ENCODE measurements at places on chromosomes 5 and 9.

DNA sequence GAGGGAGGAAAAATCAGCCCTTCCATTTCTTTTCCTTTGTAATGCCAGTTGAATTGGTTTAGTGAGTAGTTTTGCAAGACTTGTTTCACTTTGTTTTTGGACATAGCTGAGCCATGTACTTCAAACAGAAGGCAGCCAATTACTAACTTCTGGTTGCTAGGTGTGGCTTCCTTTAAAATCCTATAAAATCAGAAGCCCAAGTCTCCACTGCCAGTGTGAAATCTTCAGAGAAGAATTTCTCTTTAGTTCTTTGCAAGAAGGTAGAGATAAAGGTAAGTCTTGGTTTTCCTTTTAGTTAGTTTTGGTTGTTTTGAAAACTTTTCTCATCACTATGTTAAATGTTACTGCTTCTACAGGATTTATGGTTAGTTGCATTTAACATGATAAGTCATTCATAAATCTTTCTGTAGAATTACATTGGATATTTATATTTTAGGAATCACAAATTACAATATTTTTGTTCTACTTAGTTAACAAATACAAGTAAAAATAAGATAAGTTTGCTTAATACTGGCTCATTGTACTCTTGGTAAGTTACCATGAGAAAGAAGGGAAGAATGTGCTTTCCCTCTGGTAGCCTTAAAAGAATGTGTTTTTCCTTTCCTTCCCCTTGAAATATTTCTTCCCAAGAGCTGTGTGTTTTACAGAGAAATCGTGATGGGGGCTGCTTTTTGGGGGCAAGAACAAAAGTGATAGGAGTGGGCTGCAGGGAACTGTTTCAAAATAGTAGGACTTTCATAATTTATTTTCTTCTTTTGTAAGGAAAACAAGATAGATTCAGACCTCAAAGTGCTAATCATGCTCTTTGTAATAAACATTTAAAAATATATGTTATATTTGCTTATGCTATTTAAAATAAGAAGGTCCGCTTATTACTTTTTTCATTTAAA lies at the start of gene ANXA1:
TSS of gene ANXA1 (plus strand) at position 213 of the 890 bp plus-strand sequence. CDS start 6,671 bp downstream, outside the sequence.
- DNase-seq: no peak

DNA sequence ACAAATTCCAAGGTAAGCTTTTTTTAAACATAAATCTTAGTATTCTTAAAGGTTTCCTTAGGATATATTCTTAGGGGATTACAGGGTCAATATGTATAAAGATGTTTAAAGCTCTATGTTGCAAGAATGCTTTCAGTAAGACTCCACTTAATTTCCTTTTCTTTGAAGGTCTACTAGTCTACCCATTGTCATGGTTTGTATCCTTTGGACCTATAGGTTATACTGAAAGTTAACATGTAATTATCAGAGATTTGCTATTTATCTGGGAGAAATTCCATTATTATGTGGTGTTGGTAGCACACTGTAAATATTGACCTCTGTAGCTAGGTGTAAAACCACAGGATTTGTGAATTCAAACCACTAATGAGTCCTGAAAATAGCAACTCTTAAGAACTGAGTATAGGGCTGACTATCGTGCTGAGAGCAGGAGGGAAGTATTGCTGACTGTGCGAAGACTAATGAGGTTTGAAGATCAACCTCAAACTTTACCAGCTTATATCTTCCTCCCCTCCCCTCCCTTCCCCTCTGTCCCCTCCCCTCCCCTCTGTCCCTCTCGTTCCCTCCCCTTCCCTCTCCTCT lies 85.6 kb downstream of the GADD45G start:
- no peak for DNase-seq

DNA sequence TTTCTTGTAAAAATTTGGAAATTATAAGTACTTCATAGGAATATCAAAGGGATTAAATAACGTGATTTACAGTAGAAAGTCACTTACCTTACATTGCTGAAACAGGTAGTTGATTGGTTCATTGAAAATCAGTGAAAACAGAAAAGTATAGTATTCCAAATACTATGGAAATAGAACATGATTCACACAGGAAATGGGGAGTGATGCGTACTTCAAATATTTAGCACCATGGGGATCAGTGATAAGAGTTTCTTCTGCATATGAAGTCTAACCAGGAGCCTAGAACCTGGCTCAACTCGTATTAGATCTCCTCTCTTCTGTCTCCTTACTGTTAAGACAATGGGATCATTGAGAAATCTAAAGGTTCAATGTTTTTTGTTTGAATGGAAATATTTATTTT lies 133.3 kb downstream of the FAM174A start:
- DNase-seq: no peak

- DNase-seq: no peak
These were observed 95.8 kb downstream of the ANKRD18B start for GRCh38 chr9:33619666-33620404.

GRCh38 chr9:8282535-8282934 lies 483.0 kb upstream of the DMAC1 start:
- DNase-seq: no peak

- DNase-seq: no peak
These were observed 8.7 kb upstream of the AOPEP start for GRCh38 chr9:94717761-94718160.

DNA sequence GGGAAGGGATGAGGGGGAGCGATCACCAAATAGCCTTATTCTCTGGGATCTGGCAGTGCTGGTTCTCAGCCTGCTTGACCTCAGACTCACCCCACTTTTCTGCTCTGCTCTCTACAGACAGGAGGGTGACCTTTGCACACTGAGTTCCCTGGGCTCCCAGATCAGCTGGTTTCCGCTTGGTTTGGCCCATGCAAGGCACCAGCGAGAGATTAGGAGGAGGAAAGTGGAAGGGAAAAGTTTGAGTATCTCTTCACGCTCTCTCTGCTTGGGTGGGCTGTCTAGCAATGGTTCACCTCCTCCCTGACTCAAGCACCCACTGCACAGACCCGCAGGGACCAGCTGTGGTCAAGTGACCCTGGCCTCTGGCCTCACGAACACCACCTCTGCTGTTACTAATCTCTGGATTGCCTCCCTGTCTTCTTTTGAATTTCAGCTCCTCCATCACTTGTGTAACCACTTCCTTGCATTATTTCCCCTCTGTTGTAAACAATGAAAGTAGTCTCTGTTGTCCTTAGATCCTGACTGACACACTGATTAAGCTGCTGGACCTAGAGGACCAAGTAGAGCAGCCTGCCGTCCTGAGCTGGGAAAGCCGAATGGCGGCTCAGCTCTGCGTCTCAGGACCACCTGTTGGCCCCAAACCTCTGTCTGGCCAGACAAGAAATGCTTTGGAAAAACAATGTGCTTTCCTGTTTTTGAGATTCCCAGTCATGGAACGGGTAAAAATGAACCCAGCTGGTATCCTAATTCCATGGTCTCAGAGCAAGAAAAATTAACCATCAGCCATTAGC lies 186.6 kb downstream of the CRB2 start:
- DNase-seq: no peak

DNA sequence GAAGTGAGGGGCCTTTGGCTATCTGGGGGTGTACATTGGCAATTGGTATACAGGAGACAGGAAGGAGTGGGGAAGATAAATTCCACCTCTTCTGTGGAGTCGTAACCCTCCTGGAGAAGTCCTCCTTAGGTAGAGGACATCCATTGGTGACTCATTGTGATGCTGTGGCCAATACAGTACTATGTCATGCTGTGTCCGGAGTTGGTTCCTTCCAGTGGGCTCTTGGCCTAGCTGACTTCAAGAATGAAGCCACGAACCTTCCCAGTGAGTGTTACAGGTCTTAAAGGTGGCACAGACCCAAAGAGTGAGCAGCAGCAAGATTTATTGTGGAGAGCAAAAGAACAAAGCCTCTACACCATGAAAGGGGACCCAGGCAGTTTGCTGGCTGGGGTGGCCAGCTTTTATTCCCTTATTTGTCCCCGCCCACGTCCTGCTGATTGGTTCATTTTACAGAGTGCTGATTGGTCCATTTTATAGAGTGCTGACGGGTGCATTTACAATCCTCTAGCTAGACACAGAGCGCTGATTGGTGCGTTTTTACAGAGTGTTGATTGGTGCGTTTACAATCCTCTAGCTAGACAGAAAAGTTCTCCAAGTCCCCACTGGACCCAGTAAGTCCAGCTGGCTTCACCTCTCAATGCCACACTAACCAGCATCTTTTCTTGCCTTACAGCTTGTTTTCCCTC lies 37.3 kb upstream of the FBP1 start:
- no peak for DNase-seq

DNA sequence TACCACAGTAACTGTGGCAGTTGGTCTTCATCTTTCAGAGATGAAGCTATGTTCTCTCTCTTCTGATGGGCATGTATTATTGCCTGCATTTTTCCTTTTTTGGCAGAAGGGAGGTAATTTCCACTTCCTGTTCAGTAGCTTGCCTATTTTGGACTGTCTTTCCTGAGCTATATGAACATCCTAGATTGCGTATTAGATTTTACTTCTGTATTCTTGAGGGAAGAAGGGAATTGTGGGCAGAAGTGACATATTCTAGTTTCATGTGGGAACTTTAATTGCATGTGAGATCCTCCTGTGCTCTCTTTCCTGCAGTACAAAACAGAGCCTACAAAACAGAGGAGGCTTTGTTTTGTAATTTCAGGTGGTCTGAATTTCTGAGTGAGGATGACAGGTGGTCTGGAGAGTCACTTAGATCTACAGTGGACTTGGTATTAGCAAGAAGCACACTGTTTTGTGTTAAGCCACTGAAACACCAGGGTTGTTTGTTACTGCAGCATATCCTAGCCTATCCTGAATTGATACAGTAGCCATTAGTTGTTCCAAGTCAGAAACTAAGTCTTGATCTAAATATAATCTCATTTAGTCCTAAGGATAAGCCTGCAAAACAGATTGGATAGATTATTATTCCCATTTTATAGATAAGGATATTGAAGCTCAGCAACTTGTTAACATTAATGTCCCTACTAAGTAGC lies 68.1 kb downstream of the AOPEP start:
- no peak for DNase-seq

DNA sequence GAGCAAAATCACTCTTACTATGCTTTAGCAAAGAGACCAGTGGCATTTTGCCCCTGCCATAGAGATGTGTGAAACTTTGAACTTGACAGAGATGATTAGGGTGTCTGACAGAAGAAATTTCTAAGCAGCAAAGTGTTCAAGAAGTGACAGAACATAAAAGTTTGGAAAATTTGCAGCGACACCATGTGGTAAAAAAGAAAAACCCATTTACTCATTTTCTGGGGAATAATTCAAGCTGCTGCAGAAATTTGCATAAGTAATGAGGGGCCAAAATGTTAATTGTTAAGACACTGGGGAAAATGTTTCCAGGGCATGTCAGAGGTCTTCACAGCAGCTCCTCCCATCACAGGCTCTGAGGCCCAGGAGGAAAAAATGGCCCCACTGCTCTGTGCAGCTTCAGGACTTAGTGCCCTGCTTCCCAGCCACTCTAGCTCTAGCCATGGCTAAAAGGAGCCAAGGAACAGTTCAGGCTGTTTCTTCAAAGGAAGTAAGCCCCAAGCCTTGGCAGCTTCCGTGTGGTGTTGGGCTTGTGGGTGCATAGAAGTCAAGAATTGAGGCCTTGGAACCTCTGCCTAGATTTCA lies 6.1 kb upstream of the AP3B1 start:
- DNase-seq: no peak

GRCh38 chr9:846852-847251 lies 5.4 kb downstream of the DMRT1 start:
- DNase-seq: no peak

DNA sequence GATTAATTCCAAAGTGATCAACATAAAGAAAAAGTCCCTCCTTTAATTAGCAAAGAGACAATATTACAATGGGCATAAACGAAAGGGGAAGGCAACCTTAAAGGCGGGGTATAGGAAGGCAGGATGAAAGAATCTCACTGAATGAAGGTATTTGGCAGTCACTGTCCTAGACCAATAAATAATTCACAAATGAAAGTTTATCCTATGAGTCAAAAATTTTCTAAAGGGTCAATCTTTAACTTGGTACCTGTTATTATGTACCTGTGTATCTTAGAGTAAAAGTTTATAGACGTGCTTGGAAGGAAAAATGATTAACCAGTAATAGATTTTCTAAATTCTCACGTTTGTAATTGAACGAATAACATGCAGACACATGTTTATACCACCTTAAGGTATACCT lies 945.8 kb upstream of the DMAC1 start:
- no peak for DNase-seq

DNA sequence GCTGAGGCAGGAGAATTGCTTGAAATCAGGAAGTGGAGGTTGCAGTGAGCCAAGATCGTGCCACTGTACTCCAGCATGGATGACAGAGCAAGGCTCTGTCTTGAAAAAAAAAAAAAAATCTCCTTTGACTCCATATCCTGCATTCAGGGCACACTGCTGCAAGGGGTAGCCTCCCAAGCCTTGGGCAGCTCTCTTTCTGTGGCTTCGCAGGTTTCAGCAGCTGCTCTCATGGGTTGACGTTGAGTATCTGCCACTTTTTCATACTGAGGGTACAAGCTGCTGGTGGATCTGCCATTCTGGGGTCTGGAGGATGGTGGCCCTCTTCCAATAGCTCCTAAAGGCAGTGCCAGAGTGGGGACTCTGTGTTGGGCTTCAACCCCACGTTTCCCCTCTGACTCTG lies 2198.1 kb upstream of the WWC1 start:
- DNase-seq: no peak

- DNase-seq: no peak
These were observed 213.9 kb upstream of the TBCA start for GRCh38 chr5:77990020-77990419.

GRCh38 chr5:114223866-114224265 lies 138.0 kb upstream of the KCNN2 start:
- peak; percentile 55 for DNase-seq

- DNase-seq: no peak
These were observed 587 bp downstream of the OR2Y1 start for GRCh38 chr5:180739271-180739670.

DNA sequence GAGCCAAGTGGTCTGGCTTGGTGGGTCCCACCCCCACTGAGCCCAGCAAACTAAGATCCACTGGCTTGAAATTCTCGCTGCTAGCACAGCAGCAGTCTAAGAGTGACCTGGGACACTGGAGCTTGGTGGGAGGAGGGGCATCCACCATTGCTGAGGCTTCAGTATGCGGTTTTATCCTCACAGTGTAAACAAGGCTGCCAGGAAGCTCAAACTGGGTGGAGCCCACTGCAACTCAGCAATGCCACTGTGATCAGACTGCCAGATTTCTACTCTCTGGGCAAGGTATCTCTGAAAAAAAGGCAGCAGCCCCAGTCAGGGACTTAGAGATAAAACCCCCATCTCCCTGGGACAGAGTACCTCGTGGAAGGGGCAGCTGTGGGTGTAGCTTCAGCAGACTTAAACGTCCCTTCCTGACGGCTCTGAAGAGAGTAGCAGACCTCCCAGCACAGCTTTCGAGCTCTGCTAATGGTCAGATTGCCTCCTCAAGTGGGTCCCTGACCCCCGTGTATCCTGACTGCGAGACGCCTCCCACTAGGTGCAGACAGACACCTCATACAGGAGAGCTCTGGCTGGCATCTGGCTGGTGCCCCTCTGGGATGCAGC lies 18.2 kb upstream of the STK32A start:
- peak; percentile 18 for DNase-seq

- DNase-seq: no peak
These were observed 3.1 kb downstream of the WNK2 start for GRCh38 chr9:93187047-93187446.

GRCh38 chr5:131288328-131288727 lies 24.5 kb downstream of the CDC42SE2 start:
- no peak for DNase-seq
